ENCODE measurements at places on chromosomes 1 and 21.

- DNase-seq: no peak
These were observed 22.0 kb downstream of the SMAP2 start for GRCh38 chr1:40395190-40396175.

DNA sequence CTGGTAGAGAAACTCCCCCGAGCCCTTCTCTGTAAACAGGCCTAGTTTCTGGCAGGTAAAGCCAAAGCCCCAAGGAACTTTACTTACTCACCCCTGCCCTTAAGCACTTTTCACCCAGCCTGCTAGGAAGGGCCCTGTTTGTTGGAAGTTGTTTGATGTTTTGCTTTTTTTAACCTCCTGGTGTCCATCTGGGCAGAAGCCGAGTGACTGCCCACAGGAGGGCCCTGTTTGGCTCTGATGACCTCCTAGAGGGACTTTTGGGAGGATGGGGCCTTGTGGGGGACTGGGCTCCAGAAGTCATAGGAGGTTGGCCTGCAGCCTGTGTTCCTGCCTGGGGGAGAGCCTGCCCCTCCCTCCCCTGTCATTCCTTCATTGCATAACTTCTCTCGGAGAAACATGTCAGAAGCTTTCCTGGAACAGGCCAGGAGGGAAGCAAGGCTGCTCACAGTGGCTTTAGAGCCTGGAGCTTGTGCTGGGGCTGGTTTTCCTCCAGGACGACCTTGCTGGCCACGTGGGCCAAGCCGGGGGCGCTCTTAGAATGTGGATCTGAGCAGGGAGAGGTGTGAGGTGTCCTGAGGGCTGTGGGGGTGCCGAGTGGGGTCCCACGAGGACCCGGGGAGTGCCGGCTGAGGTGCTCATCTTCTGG lies 33.9 kb downstream of the COQ8A start:
- no peak for DNase-seq

GRCh38 chr1:111272081-111272480 lies 18.6 kb upstream of the CHIA start:
- DNase-seq: no peak

DNA sequence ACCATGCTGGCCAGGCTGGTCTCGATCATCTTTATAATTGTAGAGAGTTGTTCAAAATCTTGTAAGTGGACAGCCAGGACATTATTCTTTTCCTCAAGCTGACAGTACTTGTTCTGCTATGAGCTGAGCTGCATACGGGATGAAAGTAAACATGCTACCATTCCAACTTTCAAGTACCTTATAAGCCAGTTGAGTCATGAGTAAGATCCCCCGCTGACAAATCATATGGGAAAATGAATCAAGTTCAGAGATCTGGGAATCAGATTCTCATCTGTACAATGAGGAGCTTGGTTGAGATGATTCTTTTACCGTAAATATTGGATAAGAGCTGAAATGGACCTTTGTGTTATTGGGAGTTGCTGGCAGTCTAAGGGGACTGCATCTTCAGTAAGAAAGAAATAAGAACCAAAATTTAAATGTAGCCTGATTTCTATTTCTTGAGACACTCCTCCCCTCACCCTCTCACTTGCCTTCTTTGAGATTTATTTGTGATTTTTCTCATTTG lies 62.7 kb downstream of the CENPF start:
- no peak for DNase-seq

- DNase-seq: no peak
These were observed 19.8 kb downstream of the RPRD2 start for GRCh38 chr1:150383631-150384324.

DNA sequence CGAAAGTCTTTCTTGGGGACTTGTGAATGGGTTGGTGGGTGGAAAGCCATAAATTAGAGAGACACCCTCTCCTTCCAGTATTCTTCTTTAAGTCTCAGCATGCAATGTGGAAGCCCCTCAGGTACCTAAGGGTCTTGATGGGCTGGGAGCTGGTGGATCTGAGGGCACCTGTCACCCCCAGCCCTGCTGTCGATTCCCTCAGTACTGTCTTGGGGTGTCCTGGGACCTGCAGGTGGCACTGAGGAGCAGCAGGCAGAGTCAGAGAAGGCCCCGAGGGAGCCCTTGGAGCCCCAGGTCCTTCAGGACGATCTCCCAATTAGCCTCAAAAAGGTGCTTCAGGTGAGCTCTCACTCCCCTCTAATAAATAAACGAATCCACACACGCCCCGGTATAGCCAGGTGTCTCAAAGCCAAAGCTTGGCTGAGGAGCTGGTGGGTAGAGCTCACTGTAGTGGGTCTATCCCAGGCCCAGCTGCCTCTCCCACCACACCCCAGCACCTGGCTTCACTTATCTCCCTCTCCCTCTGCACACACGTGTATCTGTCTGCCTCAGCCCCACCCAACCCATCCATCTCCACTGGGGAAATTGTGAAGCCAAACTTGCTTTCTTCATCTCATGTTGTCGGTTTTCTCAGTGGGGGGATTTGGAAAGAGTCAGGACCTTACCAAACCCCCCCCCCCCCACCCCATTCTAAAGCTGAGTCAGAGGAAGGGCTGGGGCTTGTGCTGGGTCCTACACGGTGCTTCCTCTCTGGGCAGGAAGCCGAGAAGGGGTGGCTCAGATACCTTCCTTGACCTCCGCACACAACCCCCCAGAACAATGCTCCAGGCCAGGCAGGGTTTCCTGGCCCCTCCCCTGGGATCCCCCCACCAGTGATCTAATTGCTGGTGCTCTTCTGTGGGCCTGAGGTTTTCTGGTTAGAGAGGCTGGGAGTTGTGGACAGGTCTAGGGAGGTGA lies 1.6 kb downstream of the ADAM15 start:
- DNase-seq: no peak

- no peak for DNase-seq
These were observed 4.8 kb upstream of the HES5 start for GRCh38 chr1:2534687-2535441.

- DNase-seq: no peak
These were observed 7.0 kb downstream of the PALMD start for GRCh38 chr1:99652881-99653281.

- DNase-seq: no peak
These were observed 411.9 kb upstream of the ZP4 start for GRCh38 chr1:238302646-238303045.

DNA sequence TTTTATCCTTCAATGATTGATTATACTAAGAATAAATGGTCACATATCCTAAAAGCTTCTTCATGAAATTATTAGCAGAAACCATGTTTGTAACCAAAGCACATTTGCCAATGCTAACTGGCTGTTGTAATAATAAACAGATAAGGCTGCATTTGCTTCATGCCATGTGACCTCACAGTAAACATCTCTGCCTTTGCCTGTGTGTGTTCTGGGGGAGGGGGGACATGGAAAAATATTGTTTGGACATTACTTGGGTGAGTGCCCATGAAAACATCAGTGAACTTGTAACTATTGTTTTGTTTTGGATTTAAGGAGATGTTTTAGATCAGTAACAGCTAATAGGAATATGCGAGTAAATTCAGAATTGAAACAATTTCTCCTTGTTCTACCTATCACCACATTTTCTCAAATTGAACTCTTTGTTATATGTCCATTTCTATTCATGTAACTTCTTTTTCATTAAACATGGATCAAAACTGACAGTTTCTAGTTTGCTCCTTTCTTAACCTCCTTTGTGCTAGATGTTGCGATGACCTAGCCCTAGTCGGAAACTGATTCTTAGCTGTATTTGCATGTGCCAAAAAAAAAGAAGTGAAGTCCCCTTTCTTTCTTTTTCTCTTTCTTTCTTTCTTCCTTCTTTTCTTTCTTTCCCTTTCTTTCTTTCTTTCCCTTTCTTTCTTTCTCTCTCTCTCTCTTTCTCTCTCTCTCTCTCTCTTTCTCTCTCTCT lies 45.1 kb downstream of the MAP3K7CL start:
- no peak for DNase-seq

GRCh38 chr21:8991088-8991907 lies 1530.1 kb upstream of the TPTE start:
- no peak for DNase-seq

DNA sequence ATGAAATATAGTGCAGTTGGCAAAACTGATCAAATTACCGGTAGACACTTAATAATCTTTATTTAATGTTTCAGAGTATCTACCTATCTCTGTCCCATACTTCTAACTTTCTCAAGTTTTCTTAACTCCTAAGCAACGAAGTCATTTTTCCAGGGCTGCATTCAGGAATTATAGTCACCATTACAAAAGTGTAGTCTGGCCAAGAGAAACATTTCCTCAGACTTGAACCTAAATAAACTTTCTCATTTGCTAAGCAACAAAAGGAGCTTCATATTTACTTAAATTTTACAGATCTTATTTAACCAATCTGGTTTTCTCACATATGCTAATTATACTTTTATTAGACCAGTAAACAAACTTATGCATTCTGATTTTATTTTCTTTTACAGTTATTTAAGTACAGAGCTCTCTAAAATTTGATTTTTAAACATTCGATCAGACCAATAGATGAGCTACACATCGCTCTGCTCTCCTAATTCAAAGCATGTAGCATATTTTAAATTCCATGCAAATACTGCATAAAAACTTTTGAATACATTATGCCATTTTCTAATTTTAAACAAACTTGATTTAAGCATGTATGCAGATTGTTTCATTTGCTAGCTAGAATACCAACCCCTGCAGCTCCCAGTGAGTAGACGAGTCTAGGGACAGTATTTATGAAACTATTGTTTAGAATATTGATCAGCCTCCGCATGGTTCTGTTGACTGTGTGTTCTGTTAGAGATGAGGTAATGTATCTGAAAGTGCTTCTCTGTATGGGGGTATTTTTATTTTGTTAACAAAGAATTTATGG lies 201.4 kb downstream of the CHRM3 start:
- no peak for DNase-seq

DNA sequence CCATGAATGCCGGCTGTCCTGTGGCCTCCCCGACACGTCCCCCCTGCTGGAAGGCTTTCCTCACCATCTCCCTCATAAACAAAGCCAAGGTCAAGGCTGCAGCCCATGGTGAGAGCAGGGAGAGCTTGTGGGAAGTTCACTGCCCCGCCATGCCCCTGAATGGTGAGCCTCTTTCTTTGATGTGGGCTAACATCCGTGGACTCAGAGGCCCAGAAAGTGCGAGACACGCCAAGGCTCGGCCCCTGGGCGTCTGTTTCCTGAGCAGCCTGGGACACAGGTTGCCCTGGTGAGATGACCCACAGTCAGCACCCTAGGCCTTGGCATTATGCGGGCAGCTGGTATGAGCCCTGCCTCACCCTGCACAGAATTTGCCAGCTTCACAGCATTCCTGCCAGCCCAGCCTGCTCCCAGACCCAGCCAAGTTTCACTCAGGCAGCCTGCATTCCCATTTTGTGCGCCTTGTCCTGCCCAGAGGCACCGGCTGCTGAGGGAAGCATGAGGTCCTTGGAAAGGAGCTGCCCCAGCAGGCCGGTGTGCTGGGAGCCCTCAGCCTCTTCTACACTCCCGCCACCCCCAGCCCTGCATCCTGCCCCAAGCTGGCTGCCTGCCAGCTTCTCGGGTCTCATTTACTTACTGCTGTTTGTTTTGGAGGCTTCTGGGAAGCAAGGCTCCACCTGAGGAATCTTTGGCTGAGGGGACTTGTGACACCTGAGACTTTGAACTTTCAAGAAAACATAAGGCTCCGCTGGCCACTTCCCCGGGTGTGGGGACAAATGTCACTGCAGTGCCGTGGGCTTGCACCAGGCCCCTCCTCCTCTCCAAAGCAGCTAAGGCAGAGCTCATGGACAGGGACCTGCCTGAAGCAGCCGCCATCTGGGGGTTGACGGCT lies 31.9 kb downstream of the NEK2 start:
- no peak for DNase-seq

DNA sequence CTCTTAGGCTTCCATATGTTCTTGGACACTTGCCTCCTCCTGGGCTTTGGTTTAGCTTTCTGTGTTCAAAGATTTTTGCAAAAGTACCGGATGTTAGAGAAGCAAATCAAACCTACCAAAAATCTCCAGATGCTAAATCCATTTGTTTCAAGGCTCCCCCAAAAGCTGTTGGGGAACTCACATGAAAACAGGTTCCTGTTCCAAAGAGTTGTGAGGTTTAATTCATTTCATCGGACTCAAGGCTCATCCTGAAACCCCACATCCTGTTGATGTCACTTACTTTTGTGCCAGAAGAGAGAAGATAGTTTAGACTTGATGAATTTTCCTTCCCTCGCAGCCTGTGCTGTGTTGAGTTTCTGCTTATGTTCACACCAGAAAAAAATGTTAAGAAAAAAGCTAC lies 41.7 kb upstream of the RXRG start:
- DNase-seq: no peak

DNA sequence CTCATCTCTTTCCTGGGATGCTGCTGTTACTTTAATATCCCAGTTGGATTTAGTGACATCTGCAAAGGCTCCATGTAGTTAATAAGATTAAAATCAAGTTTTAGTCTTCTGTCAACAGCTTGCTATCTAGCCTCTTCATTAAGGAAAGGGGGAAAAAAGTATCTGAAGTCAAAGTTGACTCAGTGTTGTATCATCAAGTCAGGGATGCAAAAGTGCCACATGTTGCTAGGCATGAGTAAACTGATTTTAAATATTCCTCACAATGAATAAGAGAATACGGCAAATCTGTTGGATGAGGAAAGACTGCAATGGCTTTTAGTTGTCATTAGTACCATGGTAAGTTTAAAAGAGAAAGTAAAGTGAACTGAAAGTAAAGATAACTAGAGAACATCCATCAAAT lies 383.2 kb upstream of the ZRANB2 start:
- DNase-seq: no peak

- no peak for DNase-seq
These were observed 99.3 kb upstream of the RALGPS2 start for GRCh38 chr1:178625695-178626094.

GRCh38 chr1:105485207-105485606 lies 1571.3 kb upstream of the PRMT6 start:
- DNase-seq: no peak

DNA sequence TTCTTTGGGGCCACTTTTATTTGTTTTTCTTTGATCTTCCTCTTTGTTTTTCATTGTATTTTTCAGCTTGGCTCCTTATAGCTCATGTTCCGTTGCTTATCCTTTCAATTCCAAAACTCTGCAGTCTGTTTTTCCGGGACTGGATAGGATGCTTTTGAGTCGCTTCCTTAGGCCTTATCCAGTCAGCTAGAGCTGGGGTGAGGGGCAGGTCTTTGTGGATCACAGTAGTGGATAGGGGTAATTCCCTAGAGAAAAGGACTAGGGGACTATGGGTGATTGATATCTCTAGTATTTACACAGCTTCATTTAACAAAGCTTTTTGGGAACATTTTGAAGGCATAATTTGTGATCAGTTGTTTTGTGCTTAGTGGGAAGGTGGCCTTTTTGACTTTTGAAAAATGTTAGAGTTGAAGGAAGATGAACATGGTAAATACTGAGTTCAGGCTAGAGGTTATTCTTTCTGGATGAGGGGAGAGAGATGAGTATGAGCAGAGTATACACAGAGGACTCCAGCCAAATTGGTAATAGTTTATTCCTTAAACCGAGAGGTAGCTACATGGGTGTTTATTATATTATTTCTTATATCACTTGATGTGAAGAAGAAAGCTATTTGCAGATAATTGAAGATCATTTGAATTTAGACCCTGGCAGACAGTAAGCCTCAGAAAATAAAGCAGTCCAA lies 22.5 kb downstream of the CEP350 start:
- DNase-seq: no peak

DNA sequence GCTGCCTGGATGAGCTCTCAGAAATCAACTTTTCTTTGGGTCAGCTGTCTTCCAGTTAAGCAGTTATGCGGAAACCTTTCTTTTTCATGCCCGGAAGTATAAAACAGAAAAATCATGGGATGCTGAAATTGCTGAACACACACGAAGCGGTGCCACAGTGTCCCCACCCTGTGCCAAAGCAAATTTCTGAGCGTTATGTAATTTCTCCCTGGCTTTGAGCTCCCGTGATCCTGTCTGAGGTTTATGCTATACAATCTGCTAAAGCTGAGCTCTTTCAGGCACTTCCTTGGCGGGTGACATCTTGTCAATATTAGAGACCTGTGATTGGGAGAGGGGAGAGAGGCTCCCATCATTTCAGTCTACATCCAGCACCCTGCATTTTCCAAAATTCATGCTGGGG lies 201.7 kb downstream of the ROR1 start:
- no peak for DNase-seq

All from anterior cingulate cortex (tissue), 58 donors.